ENCODE measurements at places on chromosomes 4 and X.

GRCh38 chrX:50825825-50826224, 11.8 kb upstream of the SHROOM4 start:
- DNase-seq: no peak

GRCh38 chr4:128812442-128813235, 3.1 kb downstream of the JADE1 start:
- DNase-seq: no peak

DNA sequence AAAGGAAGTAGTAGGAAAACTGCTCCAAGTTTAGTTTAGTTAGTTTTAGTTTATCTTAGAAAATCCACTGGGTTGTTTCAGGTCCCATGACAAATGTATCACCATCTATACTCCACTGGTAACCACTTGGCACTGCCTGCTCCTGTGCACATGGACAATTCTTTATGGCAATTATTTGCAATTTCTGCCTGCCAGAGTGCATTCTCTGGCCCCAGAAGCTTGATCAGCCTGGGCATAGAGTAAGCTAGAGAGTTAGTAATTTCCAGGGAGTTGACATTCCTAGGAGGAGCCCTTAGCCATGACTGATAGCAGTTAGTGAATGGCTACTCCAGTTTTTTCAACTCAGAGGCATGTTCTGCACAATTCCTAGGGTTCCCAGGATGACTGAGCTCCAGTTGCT, 203.2 kb upstream of the FGF13 start:
- DNase-seq: no peak

GRCh38 chr4:110467400-110467799, 8.6 kb upstream of the ENPEP start:
- DNase-seq: no peak

DNA sequence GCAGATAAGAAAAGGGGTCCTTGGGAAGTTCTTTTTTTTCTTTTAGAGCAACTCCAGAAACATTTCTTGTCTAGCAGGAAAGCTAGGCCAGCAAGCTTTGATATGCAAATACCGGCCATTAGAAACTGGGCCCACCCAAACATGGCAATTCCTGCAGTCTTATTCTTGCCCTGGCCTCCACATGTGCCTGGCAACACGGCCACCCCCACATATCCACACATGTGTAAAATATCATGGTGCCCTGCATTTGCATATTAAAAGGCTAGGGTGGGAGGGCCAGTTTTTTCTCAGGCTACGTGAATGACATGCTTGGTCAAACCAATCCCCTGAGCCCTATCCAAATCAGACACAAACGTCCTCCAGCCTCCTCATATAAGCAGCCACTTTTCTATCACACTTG, 171.7 kb upstream of the ZCCHC13 start:
- DNase-seq: no peak

DNA sequence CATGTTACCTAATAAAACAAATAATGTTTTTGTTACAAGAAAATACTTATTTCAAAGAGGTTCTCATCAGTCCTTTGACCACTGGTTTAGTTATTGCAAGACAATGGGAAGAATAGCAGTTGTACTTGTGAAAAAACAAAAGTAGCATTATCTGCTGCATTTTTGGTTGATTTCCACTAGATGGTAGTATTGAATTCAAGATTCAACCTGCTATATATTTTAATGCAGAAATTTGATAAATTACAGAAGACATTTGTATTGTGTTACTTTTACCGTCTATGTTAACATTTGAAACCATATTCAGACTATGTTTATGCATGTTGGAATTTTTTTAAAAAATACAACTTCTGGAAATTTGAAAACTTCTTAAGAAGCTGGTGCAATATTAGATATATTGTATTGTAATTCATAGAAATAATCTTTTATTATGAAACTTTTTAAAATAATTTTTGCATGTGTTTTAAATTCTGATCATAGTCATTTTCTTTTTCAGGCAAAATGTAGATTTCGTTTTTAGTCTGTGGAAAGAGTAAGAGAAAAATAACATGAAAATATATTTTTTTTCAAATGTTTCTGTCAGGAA, 56.4 kb downstream of the SPCS3 start:
- no peak for DNase-seq

- no peak for DNase-seq
Measured at GRCh38 chr4:114729068-114729738, 130.6 kb downstream of the UGT8 start.

DNA sequence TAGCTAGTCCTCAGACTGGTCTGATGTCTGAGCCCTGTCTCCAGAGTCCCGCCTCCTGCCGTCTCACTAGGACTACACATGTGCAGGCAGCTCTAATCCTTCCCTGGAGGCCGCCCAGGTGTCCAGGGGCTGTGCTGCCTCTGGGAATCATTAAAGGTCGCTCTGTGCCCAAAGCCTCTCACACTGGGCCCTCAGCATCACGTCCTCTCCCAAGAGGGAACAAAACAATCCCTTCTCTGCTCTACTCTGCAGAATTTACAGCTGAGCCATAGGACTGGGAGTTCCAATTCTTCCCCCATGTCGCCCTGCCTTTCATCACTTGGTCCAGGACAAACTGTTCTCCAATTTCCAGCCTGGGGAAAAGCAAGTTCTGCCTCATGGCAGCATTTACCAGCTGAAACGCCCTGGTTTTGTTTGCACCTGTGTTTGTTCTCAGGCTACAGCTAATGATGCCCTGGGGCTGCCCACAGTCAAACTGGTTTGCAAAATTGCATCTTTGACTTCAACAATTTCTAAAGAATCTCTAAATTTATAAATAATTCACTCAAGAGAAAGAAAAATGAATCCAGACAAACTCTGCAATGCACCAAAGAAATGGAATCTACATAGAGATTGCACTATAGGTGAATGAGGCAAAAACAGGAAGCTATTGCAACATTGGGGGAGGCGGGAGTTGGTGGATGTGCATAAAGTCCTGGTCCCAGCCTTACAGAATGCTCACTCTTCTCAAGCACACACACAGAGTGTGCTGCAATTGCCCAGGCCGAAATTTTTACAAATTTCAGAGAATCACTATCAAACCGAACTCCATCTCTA, 7.2 kb upstream of the MRFAP1 start:
- no peak for DNase-seq

DNA sequence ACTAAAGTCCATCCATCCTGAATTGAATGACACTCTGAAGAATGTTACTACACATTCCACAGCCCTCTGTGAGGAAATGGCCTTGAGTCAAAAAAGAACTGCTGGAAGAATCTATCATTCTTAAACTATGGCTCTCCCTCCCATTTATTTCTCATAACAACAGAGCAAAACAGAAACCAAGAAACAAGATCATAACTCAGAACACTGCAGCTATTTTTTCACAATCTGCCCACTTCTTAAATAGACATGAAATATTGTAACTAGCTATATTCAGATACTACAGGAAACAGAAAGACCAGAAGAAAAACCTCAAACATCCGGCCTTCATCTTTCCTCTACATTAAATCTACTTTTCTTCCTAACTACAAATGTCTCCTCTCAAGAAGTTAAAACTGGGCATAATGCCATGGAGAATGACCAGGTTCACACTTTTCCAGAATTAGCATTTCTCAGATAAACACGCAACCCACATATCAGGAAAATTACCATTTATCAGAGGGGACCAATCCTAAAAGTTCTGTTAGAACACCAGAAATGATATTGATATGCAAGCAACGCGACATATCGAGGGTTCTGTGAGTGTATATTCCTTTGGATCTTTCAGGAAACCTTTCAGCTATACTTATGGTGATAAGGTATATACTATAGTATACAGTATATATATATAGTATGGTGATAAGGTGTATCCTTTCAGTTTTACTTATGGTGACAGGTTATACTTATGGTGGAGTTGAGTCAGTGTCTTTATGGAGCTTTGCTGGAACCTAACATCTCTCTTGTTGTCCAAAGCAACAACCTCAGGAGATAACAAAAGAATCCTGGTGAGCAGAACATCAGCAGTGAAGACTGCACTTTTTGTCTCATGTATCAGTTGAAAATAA, 60.4 kb upstream of the IRF2 start:
- no peak for DNase-seq

DNA sequence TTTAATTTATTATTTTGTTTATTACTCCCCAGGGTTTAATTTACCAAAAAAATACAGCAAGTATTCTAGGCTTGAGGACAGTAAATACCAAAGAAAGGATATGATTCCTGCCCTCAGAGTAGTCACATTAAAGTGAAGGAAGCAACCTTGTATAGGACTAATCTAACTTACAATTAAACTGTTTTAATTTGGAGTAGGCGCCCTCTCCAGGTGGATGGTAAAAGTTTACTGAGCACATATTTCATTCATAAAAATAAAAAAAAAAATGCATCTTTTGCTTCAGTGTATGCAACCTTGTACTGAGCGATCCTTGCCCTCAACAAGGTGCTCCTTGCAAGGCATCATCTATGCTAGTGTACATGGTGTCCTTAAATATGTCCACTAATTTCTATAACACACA, 72.0 kb upstream of the MAGEB16 start:
- no peak for DNase-seq

- DNase-seq: no peak
Measured at GRCh38 chr4:106370214-106370613, 1.6 kb upstream of the GIMD1 start.

DNA sequence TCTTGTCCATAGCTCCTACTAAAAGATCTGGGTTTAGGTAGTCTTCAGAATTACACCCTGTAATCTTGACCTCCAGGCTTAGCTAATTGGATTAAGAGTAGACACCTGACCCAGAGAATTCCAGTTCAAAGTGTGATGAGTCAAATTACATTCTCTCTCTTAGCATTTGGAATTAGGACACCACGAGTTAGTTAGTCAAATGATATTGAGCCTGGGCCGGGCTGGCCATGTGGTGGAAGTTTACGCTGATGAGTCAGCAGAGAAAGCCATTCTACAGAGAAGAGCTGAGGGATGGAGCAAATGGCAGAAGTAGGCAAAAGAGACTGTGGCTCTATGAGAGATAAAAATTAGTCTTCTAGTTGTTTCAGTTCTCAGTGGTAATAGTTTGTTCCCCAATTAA, 31.1 kb downstream of the CEP44 start:
- DNase-seq: no peak

DNA sequence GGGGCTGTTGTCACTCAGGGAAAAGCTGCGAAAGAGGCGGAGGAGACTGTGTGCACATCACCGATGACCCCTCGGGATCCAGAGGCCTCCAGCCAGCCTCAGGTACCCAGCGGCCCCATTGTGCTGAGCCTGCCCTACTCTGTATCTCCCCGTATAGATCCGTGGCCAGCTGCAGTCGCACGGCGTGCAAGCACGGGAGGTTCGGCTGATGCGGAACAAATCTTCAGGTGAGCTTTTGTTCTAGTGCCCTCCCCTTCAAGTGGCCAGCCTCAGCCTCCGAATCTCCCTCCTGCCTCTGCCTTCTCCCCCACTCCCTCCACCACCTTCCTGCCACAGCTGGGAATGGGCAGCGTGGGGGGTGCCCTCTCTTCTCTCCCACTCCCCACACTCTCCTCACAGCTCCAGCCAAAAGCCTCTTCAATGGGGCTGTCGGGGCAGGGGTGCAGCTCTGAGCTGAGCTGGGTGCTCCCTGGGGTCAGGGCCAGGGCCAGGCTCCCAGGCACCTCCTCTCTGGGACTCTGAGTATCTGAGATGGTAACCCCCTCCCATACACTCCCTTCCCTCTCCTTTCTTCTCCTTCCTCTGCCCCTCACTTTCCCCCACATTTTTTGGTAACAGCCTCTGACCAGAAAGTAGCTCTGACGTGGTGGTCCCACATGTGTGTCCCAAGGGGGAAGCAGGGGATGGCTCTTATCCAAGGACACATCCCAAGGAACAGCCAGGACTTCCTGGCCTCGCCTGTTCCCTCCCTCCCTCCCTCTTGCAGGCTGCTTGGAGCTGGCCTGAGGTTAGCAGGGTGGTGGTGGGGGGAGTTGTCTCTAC, 20.4 kb upstream of the UBA1 start:
- DNase-seq: no peak

- no peak for DNase-seq
Measured at GRCh38 chrX:13165266-13166189, 121.1 kb upstream of the FAM9C start.

GRCh38 chrX:2500803-2501558, at the start of the genes DHRSX and ZBED1:
DHRSX (minus strand) TSS chrX:2500976; CDS start chrX:2500925, 51 bp downstream.
ZBED1 (minus strand) TSS chrX:2500976; CDS start chrX:2490719, 10,257 bp downstream.
- DNase-seq: peak; percentile 23

DNA sequence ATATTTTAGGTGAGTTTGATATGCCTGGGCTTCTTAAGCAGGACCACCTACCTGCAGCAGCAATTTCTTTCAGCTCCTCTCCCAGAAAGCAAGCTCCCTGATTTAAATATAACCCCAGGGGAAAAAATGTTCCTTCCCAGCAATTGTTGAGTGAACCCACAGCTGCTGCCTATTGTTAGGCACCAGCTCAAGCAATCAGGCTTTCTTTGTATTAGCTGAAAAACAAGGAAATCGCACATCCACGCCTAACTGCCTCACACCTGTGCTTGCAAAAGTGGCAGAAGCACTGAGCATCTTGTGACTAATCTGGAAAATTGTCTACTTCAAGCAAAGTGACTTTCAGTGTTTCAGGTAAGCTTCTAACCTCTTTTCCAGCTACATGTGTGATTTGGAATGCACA, 432.2 kb downstream of the SMARCA1 start:
- DNase-seq: no peak

- DNase-seq: no peak
Measured at GRCh38 chr4:159367781-159368080, 264.9 kb downstream of the RAPGEF2 start.

GRCh38 chr4:997375-998071, 4.3 kb upstream of the SLC26A1 start:
- no peak for DNase-seq

DNA sequence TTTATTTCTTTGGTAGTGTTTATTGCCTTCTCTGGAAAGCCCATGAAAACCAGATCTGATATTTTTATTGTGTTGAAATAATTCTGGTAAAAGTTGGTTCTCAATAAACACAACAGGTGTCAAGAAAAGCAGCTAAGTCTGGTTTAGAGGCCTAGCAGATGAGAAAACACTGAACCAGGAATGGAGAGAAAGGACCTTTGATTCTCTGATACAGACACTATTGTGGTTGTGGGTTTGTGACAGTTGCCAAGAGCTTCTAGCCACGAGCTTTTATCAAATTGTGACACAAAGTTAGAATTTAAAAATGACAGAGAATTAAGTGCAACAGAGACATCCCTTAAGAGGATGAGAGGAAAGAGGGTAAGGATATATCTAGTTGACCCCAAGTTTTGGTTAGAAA, 42.6 kb downstream of the DDIT4L start:
- DNase-seq: no peak

DNA sequence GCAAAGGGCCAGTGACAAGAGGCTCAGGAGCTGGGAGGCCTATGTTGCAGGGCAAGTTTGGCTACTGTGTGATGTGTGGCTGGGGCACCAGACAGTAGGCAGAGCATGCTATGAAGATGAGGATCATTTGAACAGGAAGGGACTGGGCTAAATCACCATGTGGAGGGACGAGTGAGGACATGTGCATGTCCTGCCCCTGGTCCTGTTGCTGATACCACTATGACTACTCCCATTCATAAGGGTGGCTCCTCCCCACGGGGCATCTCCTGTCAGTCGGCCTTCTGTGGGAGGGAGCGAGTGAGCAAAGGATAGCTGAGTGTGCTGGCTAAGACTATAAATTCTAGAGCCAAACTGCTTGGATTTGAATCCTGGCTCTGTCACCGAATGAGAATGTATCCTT, 139.2 kb downstream of the TMEM164 start:
- no peak for DNase-seq

DNA sequence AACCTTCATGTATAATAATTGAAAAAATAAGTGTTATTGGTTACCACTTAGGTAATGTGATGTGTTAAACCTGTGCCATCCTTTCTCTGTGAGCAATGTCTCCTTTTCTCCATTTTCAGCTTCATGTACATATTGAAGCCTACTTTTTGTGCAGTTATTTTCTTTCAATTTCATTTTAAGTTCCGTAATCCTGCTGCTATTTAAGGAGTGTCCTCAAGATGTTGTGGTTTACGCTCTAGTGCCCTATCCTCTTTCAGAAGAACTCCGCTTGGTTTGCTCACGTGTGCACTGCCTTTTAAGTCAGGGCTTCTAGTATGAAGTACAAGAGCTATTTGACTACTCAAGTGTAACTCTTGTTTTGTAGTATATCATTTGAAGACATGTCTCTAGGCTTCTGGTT, 2253.2 kb upstream of the TENM3 start:
- DNase-seq: no peak
